ENCODE measurements at places on chromosomes 2 and 18.

- no peak for DNase-seq
Observed at GRCh38 chr2:136204971-136205370, 87.0 kb upstream of the CXCR4 start.

DNA sequence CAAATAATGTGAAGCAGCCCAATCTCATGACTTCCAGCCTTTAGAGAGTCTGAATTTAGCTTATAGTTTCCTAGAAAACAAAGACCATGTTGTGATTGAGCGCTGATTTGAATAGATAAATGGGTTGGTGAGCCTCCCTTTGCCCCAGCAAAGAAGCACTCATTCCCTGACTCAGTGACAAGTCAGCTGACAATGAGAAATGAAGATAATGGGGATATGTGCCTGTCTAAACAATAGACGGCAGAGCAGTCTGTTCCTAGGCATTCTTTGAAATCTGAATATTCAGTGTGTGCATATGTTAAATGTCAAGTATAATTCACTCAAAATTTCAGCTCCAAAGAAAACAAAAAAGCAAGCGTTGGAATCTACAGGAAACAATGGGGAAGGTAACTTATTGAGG, 34.8 kb upstream of the LINC00305 start:
- no peak for DNase-seq

- DNase-seq: no peak
Observed at GRCh38 chr2:28282248-28282647, 110.4 kb upstream of the FOSL2 start.

- no peak for DNase-seq
Observed at GRCh38 chr18:21453511-21453901, 147.0 kb downstream of the ESCO1 start.

DNA sequence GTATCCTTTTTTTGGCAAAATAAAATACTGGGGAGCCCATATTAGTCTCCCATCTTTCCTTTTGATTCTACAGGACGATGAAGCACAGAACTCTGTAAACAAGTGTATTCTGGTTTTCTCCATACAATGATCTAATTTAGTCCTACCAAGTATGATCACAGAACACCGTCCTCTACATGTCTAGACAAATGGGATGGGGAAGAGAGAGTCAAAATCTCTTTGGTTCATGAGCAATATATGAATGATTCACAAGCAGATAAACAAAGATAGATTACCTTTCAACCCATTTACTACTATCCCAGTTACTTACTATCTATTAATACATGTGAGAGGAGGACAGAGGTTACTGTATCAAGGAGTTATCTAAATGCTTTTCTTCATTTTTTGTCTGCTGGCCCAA, 352.4 kb upstream of the ACVR2A start:
- no peak for DNase-seq

DNA sequence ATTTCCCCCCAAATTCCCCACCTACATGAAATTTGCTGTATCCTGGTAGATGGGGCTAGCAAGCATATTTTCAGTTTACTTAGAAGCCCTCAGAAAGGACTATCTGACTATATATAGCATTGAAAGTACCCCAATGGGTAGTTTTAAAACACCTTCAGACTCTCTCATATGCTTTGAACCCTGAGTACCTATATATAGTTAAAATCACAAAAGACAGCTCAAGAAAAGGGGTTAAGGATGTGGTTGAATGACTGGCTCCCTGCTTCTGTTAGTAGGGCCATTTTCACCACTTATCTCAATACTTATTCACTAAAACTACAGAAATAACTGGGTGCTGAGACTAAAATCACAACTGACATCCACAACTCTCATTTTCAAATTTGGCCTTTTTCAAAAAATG, 18.5 kb downstream of the WDPCP start:
- no peak for DNase-seq

DNA sequence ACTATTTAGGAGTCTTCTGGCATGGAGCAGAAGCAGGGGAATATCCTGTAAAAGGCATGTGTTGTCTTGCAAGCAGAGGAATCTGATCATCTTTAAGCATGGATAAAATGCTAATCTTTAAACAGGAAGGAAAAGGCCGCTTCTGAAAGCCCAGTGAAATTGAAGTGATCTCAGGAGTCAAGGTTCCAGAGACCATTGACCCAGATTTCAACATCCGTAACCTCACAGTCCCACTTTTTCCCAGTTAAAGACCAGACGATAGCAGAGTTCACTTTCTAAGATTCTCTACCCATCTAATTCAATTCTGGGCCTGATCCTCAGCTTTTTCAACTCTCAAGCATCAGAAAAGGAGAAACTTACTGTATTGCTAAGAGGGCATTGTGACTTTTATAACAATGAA, 332.2 kb upstream of the LRP1B start:
- DNase-seq: no peak

GRCh38 chr2:24793761-24794435, 673 bp downstream of the CENPO start:
- no peak for DNase-seq

GRCh38 chr2:114661971-114662939, 219.8 kb downstream of the DPP10 start:
- DNase-seq: no peak

- no peak for DNase-seq
Observed at GRCh38 chr18:25456334-25457010, 104.5 kb upstream of the ZNF521 start.

DNA sequence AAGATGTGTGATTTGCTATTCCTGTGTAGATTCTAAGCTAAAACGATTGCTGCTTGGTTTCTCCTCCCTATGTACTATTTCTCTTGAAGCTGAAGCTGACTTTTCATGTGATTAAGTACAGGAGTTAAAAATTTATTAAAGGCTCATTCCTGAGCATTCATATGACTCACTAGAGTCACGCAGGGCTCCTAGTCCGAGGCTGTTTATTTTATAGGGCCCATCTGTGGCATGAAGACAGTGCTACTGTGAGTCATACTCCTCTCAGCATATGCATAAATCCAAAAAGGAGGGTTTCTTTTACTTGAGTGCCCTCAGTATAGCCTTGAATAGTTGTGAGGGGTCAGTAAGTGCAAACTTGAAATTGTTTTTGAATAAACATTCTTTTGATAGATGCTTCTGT, 378.8 kb downstream of the PTPRM start:
- DNase-seq: peak; percentile 77

- no peak for DNase-seq
Observed at GRCh38 chr2:9063023-9063606, 59.6 kb upstream of the MBOAT2 start.

GRCh38 chr18:48983793-48984437, 33.1 kb upstream of the SMAD7 start:
- DNase-seq: no peak

DNA sequence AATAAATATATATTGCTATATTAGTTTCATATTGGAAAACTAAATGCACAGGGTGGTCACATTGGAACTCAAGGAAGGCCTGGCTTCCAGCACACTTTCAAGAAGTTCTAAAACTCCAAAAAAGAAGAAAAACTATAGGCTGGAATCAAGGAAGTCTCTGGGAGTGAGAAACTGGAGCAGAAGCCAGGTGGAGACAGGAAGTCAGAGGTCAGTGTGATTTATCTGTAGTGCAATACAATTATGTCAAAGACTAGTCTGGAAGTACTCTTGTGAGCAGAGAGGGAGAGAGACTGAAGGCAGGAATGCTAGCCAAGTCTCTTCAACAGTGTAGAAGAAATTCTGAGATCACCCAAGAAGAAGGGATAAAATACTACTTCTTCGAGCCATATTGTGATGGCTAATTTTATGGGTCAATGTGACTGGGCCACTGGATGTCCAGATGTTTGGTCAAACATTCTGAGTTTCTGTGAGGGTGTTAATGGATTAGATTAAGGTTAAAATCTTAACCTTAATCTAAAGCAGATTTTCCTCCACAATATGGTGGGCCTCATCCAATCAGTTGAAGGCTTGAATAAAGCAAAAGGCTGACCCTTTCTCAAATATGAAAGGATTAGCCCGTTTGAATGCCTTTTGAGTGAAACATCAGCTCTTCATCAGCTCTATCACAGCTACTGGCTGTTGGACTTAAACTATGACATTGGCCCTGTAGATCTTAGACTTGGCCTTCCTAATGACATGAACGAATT, 208.0 kb downstream of the TDRD15 start:
- DNase-seq: no peak

DNA sequence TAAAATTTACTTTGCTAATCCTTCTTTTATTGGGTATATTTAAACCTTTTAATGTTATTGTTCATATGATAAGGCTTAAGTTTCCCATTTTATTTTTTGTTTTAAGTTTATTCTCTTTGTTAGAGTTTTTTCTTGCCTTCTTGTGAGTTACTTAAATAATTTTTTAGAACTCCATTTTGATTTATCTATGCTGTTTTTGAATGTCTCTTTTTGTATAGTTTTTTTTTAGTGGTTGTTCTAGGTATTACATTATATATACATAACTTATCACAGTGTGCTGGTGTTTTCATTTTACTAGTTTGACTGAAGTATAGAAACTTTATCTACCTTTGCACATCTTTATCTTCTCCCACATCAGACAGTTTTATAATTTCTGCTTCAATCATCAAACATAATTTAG, 49.4 kb upstream of the TGFA start:
- no peak for DNase-seq

DNA sequence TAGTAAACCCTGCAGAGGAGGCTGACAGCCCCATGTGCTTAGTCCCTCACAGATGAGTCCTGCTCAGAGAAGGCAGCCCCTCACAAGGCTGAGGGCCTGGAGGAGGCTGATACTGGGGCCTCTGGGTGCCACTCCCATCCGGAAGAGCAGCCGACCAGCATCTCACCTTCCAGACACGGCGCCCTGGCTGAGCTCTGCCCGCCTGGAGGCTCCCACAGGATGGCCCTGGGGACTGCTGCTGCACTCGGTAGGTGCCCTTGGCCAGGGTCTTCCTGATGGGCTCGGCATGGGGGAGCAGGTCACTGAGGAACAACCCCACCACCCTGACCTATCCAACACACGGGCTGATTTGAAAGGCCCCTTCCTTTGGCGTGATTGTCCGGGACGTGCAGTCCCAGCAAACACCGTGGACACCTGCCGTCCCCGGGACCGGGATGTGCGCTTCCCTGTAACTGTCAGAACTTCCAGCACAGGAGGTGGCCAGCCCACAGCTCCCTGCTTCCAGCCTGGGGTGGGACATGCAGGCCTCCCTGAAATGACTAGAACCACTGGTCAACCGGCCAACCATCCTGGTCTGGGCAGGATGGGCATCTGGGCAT, 38.6 kb downstream of the MLPH start:
- no peak for DNase-seq

- no peak for DNase-seq
Observed at GRCh38 chr2:115552726-115553125, 1110.3 kb downstream of the DPP10 start.

GRCh38 chr18:6876641-6877041, 147.1 kb downstream of the ARHGAP28 start:
- DNase-seq: peak; percentile 67

GRCh38 chr2:172516299-172516698, 39.6 kb upstream of the PDK1 start:
- no peak for DNase-seq

- DNase-seq: no peak
Observed at GRCh38 chr18:74190086-74190485, 41.8 kb downstream of the TIMM21 start.

DNA sequence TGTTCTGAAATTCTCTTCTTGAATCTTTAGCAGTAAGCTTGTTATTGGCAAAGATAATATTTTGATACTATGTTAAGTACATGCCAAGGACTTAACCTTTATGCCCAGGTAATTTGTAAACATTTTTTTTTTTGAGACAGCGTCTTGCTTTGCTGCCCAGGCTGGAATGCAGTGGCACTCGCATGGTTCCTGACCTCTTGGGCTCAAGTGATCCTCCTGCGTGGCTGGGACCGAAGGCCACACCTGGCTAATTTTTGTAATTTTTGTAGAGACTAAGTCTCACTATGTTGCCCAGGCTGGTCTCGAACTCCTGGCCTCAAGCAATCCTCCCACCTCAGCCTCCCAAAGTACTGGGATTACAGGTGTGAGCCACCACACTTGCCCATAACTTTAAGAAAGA, 35.7 kb upstream of the ZCCHC2 start:
- no peak for DNase-seq

GRCh38 chr18:3305933-3306332, 44.0 kb downstream of the MYL12B start:
- no peak for DNase-seq

DNA sequence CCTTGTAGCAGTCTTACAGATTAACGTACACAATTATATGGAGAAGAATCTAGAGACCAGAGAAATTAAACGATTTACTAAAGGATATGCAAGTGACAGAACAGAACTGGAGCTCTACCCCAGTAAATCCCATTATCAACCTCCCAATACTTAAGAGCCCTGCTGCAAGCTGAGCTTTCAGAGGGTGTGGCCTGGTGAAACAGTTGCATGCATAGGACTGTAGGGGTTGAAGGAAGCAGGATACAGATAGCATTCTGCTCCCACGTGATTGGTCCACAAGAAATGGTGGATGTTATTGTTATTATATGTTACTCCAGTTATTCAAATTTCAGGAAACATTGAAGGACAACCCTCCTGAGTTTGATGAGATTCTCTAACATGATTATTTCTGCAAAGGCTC, 210.8 kb upstream of the THUMPD2 start:
- DNase-seq: no peak

DNA sequence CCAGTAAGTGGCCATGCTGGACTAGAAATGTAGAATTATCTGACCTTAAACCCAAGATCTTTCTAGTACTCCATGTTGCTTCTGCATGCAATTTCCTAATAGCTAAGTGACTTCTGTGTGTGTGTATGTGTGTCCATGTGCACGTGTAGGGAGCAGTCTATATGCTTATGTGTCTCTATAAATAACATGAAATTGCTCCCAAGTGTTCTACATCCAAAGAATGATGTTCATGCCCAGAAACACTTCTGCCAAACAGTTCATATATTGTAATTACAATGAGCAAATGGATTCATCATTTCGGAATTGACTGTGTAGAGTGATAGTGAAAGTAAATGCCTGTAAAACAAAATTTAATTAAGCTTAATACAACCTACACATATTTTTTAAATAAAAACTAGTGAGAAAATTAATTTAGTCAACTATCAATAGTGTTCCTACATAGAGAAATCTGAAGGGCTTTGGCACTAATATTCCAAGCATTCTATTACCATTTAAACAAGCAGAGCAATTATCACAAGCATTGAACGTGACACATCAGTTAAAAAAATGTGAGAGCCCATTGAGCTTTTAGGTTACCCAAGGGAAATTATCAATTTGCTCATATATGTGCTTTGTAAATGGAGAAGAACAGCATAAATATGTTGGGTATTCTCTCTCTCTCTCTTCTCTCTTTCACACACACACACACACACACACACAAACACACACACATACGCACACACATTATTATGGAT, 1067.4 kb downstream of the CNTNAP5 start:
- DNase-seq: no peak

Data from brain pericyte (primary cell).